ENCODE measurements at places on chromosomes 12 and 14.

DNA sequence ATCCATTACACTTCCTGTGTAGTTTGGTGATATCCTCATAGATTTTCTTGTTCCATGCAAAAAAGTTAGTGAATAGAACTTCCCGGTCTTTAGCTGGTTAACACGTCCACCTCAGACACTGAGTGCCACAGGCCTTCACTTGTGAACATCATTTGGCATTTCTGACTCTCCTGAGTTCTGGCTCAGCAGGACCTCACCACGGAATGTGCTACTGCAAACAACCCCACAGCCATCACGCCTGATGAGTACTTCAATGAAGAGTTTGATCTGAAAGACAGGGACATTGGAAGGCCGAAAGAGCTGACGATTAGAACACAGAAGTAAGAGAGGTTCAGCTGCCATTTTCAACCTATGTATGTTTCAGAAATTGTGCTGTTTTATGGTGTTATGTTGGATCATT lies 20.0 kb downstream of the C12orf76 start:
- no peaks in the 10 kb centered on the region for H3K4me1 ChIP-seq
- DNase-seq: no peak
- H3K4me3 ChIP-seq: no peak overlapping the region
- H3K27me3 ChIP-seq: no peaks in the 10 kb centered on the region
- H3K27ac ChIP-seq: peak overlapping the region; percentile 16

DNA sequence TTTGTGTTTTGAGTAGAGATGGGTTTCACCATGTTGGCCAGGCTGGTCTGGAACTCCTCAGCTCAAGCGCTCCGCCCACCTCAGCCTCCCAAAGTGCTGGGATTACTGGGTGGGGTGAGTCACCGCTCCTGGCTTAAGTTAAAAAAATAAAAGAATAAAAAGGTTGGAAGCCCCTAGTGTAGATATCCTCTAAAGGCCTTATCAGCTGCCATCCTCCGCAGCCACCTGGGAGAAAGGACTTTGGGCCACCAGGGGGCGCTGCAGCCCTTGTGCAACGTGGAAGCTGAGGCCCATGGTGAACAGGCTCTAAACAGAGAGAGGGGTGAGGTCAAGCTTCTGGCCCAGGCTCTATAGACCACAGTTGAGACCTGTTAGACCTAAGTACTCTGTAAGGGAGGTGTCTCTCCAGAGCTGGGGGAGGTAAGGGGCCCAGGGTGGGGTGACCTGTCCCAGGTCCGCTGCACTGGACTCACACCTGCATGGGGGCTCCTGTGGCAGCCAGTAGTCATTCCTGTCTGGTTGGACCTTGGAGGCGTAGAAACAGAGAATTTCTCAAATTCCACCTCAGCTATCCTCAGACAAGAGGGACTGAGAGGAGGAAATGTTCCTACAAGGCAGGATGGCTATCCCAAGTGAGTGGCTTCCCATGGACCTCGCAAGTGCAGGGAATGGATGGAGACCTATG lies 14.0 kb upstream of the RACGAP1 start:
- peaks cover 22% of the 10 kb centered on the region for H3K27me3 ChIP-seq
- H3K4me3 ChIP-seq: no peak overlapping the region
- H3K36me3 ChIP-seq: no peaks in the 10 kb centered on the region
- DNase-seq: peak; percentile 55
- no peaks in the 10 kb centered on the region for H3K4me1 ChIP-seq
- H3K27ac ChIP-seq: no peak overlapping the region

GRCh38 chr12:39972119-39972518 lies 133.8 kb downstream of the SLC2A13 start:
- no peak overlapping the region for H3K4me3 ChIP-seq
- no peaks in the 10 kb centered on the region for H3K27me3 ChIP-seq
- DNase-seq: no peak
- H3K27ac ChIP-seq: no peak overlapping the region
- H3K36me3 ChIP-seq: no peaks in the 10 kb centered on the region

- peak overlapping the region; percentile 14 for H3K27ac ChIP-seq
- H3K27me3 ChIP-seq: peaks cover 3% of the 10 kb centered on the region
- no peak for DNase-seq
- peak overlapping the region; percentile 33 for H3K4me3 ChIP-seq
Measured at GRCh38 chr14:72518809-72519377, 375.0 kb downstream of the DPF3 start.

DNA sequence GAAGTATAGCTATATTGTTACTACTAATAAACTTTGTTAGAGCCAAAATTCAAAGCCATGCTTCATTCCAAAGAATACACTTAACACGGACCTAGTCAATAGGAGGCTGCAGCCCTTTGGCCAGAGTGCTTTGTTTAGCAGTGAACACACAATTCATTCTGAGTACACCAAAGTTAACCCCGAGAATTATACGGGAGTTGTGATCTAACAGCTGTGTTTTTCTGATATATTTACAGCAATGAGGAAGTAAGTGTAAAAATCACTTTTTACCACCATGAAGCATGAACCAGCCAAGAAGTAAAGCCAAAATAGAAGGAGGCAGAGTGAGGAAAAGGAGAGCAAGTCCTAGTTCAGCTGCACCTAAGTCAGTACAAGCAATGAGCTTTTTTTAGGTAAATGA lies 156.8 kb upstream of the PDE3A start:
- no peak for DNase-seq
- H3K4me1 ChIP-seq: no peaks in the 10 kb centered on the region
- no peak overlapping the region for H3K27ac ChIP-seq

- no peak overlapping the region for H3K4me3 ChIP-seq
- no peak for DNase-seq
- H3K4me1 ChIP-seq: no peaks in the 10 kb centered on the region
- H3K27me3 ChIP-seq: no peaks in the 10 kb centered on the region
- no peaks in the 10 kb centered on the region for H3K36me3 ChIP-seq
- no peak overlapping the region for H3K27ac ChIP-seq
Measured at GRCh38 chr12:58976146-58976545, 55.8 kb upstream of the LRIG3 start.

DNA sequence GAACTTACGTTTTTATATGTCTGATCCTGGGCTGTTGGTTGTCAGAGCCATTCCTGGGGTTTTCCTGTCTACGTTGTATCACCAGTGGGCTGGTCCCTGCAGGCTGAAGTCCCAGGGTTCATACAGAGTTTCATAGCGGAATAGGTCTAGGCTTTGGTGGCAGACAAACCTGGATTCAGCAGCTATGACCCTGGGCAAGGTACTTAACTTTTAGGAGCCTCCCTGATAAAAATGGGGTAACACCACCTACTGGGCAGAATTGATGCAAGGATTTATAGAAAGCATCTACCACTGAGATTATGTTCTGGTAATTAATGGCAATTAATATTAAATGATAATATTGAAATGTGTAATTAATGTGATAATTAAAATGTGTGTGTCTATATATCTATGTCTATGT lies 141.2 kb downstream of the SYNE2 start:
- H3K4me3 ChIP-seq: no peak overlapping the region
- no peaks in the 10 kb centered on the region for H3K27me3 ChIP-seq
- H3K27ac ChIP-seq: no peak overlapping the region
- DNase-seq: no peak

- H3K27ac ChIP-seq: no peak overlapping the region
- no peak for DNase-seq
- no peaks in the 10 kb centered on the region for H3K4me1 ChIP-seq
- H3K36me3 ChIP-seq: no peaks in the 10 kb centered on the region
Measured at GRCh38 chr12:55446326-55446725, 2.5 kb downstream of the OR6C2 start.

GRCh38 chr12:124847113-124848074 lies 16.3 kb downstream of the SCARB1 start:
- H3K27ac ChIP-seq: no peak overlapping the region
- no peaks in the 10 kb centered on the region for H3K4me1 ChIP-seq
- DNase-seq: no peak
- H3K27me3 ChIP-seq: no peaks in the 10 kb centered on the region

DNA sequence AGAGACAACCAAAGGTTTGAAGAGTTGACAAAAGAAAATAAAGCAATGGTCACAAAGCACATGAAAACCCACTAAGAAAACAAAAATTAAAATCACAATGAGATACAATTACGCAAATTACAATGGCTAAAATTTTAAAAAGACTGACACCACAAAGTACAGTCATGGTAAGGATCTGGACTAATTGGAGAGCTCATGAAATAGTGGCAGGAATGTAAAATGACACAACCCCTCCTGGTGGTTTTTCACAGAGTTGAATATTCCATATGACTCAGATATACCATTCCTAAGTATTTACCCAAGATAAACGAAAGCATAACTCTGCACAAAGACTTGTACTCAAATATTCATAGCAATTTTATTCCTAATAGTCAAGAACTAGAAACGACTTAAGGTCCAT lies 65.9 kb downstream of the NOVA1 start:
- H3K27me3 ChIP-seq: no peaks in the 10 kb centered on the region
- H3K27ac ChIP-seq: no peak overlapping the region
- H3K4me3 ChIP-seq: no peak overlapping the region
- no peak for DNase-seq
- no peaks in the 10 kb centered on the region for H3K4me1 ChIP-seq

GRCh38 chr14:90715993-90716392 lies 100.2 kb downstream of the TTC7B start:
- no peak for DNase-seq
- H3K27ac ChIP-seq: no peak overlapping the region

- peaks cover 24% of the 10 kb centered on the region for H3K27me3 ChIP-seq
- no peak overlapping the region for H3K4me3 ChIP-seq
- H3K27ac ChIP-seq: no peak overlapping the region
- H3K4me1 ChIP-seq: no peaks in the 10 kb centered on the region
- DNase-seq: no peak
- H3K36me3 ChIP-seq: no peaks in the 10 kb centered on the region
Measured at GRCh38 chr12:95601091-95601961, 50.0 kb upstream of the USP44 start.

DNA sequence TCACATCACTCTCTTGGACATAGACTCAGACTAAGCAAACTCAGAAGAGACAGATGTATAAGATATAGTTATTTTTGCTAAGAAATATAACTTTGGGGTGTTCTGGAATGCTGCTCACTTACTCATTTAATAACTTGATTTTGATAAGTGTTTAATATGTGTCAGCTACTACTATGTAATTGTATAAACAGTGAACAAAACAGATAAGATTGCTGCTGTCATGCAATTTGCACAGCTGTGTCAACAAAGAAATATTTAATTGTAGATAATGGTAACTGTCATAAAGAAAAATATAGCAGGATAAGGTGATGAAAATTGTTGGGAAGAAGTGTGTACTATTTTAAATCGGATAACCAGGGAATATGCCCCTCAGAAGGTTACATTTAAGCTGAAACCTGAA lies 84.1 kb upstream of the ZDHHC17 start:
- H3K36me3 ChIP-seq: peaks cover 2% of the 10 kb centered on the region
- H3K27me3 ChIP-seq: no peaks in the 10 kb centered on the region
- H3K27ac ChIP-seq: no peak overlapping the region
- DNase-seq: no peak

DNA sequence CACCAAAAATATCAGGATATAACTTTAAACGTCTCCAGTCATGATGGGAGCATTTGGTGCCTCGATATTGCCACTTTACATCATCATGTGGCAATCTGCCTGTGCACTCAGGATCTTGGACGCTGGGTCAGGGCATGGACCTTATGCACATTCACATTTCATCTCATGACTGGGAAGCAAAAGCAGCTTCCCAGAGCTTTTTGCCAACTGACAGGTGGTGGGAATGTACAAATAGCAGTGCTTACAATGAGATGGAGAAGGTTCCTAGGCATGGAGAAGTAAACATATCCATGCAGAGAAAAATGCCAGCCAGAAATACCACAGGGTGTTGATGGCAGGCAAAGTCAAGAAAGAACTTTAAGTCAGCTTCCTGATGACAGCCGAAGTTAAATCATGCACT lies 30.3 kb downstream of the EFCAB11 start:
- no peaks in the 10 kb centered on the region for H3K4me1 ChIP-seq
- no peaks in the 10 kb centered on the region for H3K27me3 ChIP-seq
- H3K36me3 ChIP-seq: no peaks in the 10 kb centered on the region

DNA sequence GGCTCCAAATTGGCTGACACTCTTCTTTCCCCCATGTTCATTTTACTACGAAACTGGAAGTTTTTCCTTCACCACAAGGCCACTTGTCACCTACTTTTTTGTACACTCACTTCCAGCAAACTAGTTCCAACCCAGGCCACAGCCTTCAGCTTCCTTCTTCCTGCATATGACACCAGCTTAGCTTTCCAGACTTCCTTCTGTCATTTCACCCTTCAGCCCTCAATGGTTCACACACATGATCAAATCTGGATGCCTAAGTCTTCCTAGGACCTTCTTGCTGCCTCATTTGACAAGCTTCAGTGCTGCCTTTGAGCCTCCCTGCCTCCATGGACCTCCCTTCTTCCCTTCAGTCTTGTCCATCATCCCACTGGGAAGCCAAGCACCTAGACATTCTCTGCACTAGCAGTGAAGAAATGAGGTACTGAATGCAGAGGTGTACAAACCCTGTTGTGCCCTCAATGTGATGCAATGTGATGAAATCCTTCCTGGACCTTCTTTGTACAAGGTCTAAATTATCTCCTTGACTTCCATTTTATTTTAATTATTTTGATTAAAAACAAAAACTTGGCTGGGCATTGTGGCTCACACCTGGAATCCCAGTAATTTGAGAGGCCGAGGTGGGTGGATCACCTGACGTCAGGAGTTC lies 4.3 kb upstream of the REC8 start:
- H3K4me1 ChIP-seq: peaks cover 25% of the 10 kb centered on the region
- H3K4me3 ChIP-seq: no peak overlapping the region
- DNase-seq: no peak
- peaks cover 55% of the 10 kb centered on the region for H3K36me3 ChIP-seq

DNA sequence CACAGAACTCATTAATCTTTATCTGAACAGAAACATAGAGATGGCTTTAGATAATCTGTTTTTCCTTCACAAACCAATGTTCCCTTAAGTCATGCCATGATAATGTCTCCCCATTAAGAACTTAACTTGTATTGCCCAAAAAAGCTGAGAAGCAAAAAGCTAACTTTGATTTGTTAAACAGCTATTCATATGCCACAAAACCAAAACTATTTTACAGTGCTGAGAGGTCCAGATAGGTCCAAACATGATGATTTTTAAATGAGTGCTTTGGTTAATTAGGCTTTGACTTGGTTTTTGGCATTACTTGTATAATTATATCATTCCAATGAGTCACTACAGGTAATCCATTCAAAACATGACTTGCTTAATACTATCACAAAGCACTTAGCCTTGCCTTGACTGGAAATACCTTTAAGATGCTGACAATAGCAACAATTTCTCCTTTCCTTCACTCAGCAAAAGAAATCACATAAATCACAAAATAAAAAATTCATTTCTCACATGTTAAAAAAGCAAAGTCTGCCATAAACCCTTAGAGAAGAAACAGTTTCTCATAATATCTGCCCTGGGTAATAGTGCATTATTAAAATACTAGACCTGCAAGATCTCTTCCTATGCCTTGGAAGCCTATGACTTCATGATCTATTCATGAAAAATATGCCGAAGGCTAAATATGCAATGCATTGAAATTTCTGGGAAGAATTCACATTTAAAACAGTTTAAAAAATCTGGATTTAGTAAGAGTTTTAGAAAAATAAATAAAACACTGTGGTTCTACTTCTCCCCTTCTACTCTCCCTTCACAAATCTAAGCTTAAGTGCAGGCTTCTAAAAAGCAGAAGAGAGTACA lies 52.0 kb upstream of the SAV1 start:
- H3K27ac ChIP-seq: no peak overlapping the region
- H3K4me1 ChIP-seq: no peaks in the 10 kb centered on the region
- no peaks in the 10 kb centered on the region for H3K27me3 ChIP-seq
- H3K36me3 ChIP-seq: peaks cover 30% of the 10 kb centered on the region
- no peak for DNase-seq
- no peak overlapping the region for H3K4me3 ChIP-seq
